ENCODE measurements at places on chromosomes 4 and X.

DNA sequence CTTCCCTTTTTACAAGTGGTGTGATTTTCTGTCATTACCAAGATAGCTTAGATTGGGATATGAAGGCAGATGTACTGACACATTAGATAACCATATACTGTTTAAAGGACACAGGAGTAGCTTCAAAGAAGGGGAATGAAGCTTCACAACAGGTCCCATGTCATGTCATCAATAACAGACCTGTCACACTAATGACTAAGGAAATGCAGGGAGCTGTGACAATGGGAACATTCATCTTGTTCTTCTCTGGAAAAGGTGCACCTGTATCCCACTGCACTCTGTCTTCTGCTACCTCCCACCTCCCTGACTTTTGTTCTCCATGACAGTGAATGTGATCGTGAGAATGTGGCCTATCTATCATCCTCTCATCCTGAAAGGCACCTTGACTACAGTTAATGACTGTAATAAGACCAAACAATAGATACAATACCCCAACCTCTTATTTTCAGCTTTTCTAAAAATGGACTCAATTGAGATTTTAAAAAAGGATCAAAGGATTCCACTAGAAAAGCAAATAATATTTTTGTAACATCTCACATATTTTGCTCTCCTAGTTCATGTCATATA is 472.5 kb downstream of the STPG2 start:
- no peak for DNase-seq

- no peak for DNase-seq
Measured at GRCh38 chr4:137601934-137602333, 69.6 kb upstream of the PCDH18 start.

DNA sequence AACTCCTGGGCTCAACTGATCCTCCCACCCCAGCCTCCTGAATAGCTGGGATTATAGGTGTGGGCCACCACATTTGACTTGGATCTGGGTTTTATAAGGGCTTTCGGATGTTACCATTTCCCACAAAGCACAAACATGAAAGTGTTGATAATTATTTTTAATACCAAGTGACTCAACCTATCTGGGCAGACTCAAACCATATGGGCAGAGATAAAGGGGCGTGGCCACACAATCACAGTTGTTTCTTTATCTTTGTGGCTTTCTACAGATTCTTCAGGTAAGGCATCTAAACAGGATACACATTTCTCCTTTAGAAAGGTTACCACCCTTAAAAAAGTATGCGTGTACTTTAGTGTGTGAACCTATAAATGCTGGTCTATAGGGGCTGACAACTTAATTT is 122.5 kb downstream of the ZNF827 start:
- no peak for DNase-seq

DNA sequence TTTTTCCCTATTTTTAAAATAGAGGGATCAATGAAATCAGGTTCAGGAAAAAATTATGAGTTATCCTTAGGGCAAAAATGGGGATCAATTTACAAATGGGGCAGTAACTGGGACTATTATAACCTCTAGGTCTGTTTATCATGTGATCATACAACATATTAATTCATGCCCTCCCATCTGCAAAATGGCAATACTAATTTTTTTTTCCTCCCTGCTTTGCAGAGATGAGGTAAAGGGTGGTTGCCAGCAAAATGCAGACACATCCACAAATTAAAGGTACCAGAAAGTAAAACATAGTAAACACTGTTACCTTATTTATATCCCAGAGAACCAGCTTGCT is 467 bp downstream of the HSD17B11 start:
- no peak for DNase-seq

DNA sequence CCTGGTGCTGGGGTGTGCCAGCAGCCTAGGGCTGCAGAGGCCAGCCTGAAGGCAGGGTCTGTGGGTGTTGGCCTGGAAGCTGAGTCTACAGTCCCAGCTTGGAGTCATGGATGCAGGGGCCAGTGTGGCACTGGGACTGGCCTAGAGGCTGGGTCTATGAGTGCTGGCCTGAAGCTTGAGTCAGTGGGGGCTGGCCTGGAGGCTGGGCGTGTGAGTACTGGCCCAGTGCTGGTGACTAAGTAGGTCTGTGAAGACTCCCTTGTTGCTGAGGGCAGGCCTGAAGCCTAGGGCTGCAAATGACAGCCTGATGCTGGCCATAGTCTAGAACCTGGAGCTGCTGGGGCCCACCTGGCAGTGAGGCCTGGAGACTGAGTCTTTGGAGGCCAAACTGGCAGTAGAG is 31.3 kb upstream of the ALG13 start:
- DNase-seq, result no peak

DNA sequence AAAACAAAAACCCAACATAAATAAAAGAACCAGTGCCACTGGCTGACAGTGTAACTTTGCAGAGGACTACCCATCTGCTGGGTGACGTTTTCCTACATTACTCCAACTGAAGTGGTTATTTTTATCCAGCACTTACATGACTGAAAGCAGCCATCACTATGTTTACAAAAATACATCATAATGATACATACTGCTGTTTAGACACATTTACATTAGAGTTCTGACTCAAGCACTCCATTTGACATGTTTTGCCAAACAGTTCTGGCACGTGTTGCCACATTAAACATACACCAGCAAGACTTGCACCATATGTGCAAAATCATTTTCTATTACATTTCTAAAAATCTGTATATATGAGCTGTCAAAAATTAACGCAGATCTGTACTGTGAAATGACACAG is 39.6 kb downstream of the BEND4 start:
- no peak for DNase-seq

GRCh38 chr4:131613824-131614216 is 1535.3 kb upstream of the PCDH10 start:
- DNase-seq, result no peak

GRCh38 chr4:7366180-7366945 is 68.4 kb downstream of the PSAPL1 start:
- DNase-seq, result no peak

DNA sequence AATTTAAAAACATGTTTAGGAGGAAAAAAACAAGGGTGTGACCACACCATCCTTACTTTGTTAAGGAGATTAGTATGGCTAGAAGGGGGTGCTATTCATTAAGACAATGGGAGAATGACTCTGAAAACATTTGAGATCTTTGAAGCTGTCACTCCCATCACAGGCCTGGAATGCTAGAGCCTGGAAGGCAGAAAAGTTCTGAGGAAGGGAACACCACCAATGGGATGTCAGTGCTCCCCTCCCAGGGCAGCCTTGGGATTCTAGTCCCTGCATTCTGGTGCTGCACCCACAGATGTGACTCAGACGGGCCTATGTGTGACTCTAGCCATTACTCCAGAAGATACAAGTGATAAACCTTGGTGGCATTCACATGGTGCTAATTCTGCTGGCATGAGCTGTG is 162.2 kb upstream of the ANXA10 start:
- DNase-seq, result no peak

GRCh38 chr4:7650606-7651385 is 216.1 kb upstream of the PSAPL1 start:
- no peak for DNase-seq

DNA sequence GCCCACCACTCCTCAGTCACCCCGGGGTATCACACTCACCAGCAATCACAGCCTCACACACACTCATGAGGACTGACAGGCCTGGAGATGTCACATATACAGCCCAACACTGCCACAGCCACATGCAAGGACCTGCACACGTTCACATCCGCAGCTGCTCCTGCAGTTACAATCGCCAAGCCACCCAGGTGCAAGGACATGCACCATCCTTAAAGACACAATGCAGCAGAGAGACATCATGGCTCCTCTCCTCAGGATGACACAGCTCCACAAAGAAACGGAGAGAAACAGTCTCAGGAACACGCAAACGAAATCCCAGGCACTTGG is 1.1 kb downstream of the PCSK1N start:
- DNase-seq, result peak; percentile 33

- DNase-seq, result no peak
Measured at GRCh38 chr4:171714791-171715454, 98.3 kb upstream of the GALNTL6 start.

DNA sequence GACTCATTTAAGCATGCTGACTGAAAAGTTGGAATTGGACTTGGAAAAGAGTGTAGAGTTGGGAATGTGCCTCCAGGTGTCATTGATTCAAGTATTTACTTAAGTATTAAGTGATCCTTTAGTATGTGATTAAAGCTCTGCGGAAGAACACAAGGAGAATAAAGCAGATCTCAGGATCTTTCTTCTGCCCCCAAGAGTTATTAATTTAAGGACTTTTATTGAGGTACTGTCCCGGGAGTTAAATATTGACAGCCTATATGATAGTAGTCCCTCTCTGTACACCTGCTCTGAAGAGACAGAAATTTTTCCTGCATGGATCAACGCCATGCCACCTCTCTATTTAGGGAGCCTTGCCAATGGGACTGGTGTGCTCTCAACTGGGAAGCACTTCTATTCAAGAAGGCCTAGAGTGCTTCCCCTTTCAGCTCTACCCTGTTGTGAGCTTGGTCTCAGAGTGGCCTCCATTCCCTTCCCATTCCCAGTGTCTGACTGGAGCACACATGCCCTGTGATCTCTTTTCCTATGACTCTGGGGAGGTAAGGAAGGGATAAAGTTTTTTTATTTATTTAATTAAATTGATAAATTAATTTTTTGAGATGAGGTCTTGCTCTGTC is 75.9 kb downstream of the SHISA3 start:
- no peak for DNase-seq

- DNase-seq, result peak; percentile 30
Measured at GRCh38 chr4:86594559-86595425, 677 bp downstream of the PTPN13 start.

GRCh38 chrX:39396358-39396995 is 595.2 kb downstream of the MID1IP1 start:
- DNase-seq, result peak; percentile 40

GRCh38 chrX:153931151-153931550 is 3.7 kb downstream of the NAA10 start:
- no peak for DNase-seq

GRCh38 chr4:173666-174314 is 49.5 kb downstream of the ZNF718 start:
- DNase-seq, result no peak

Measured in NCI-H146 (cell line).